ENCODE measurements at places on chromosomes 1 and 21.

DNA sequence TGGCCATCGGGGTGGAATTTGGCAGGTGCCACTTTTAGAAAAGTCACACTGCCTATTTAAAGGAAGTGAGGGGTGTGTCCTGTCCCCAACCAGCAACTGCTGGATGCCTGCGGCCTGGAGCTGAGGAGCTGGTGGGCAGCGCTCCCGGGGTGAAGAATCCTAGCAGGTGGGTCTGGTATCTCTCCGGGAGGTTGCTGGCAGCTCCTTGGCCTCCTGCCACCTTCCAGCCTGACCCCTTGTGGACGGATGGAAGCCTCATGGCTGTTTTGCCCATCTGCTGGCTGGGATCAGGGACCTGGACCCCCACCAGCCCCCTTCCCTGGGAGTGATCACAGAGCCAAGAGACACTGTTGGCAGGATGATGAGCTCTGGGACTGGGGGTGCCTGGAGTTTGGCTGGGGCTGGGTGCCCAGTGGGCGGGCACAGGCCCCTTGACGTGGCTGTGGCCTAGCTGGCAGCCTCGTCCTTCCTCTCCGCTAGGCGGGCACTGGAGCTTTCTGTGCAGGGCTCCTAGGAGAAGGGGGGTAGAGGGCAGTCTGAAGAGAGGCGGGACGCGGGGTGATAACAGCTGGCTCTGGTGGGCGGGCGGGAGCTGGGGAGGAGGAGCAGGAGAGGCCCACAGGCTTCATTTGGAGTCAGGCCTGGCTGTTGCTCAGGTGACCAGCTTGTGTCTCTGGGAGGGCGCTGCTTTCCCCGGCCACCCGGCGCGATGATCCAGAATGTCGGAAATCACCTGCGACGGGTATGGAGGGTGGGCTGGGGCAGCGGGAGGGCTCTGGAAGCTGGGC is at the start of gene ACOT11:
TSS of gene ACOT11 (plus strand) at position 628 of the 788 bp plus-strand sequence. CDS start at position 710, 82 bp downstream.
- no peak for DNase-seq

DNA sequence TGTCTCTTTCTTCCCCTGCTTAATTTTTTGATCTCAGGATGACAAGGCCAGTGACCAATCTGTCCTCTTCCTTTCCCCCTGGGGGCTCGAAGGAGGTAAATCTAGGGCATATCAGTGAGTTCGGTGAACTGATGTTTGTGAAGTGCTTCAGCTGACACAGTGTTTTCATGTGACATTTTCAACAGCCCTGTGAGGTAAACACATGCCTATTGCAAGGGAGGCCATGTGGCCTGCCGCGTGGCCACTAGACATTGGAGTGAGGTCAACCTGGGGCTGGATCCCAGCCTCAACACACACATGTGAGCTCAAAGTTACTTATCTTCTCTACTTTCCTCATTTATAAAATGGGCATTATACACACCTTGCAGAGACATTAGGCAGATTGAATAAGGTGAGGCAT is 126.3 kb downstream of the PLPP3 start:
- DNase-seq, result no peak

DNA sequence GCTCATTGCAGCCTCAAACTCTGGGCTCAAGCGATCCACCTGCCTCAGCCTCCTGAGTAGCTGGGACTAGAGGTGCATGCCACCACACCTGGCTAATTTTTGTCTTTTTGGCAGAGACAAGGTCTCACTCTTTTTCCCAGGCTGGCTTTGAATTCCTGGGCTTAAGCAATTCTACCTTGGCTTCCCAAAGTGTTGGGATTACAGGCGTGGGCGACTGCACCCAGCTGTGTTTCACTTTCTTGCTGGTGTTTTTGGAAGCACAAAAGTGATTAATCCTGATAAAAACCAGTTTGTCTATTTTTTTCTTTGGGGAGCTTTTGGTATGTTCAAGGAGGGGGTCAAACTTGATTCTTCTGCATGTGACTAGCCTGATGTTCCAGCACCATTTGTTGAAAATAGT is 19.3 kb downstream of the RNF11 start:
- no peak for DNase-seq

DNA sequence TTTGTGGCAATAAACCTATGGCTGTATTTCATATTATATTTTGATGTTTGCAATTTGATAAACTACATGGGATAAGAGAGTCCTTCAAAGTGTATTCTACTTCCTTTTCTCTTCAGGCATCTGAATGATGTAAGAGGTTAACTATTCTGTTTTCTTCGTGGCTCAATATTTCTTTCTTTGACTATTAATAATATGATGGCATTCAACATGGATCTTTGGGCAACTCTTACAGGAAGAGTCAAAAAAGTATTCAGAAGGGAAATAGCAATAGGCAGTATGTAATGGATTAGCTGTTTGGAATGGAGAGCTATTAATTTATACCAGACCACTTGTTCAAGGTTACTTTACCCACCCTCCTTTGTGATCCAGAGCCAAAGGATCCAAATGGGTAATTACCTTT is 74.4 kb downstream of the HMCN1 start:
- DNase-seq, result no peak

- DNase-seq, result no peak
Measured at GRCh38 chr1:182394055-182394775, 2.6 kb upstream of the GLUL start.

GRCh38 chr1:3905266-3905952 is 5.3 kb upstream of the C1orf174 start:
- DNase-seq, result no peak

DNA sequence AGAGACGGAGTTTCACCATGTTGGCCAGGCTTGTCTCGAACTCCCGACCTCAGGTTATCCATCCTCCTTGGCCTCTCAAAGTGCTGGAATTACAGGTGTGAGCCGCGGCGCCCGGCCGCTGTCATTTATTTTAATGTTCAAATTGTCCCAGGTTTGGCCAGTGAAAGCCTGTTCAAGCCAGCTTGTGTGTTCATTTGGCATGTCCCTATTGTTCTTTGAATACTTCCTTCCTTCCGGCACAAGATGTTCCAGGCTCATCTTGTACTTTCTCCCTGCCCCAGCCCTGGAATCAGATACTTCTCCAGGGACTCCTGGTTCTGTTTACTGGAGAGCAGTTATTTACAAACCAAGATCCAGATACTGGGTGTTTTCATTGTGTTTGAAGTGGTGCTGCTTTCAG is 37.0 kb downstream of the ZBTB8B start:
- DNase-seq, result no peak

DNA sequence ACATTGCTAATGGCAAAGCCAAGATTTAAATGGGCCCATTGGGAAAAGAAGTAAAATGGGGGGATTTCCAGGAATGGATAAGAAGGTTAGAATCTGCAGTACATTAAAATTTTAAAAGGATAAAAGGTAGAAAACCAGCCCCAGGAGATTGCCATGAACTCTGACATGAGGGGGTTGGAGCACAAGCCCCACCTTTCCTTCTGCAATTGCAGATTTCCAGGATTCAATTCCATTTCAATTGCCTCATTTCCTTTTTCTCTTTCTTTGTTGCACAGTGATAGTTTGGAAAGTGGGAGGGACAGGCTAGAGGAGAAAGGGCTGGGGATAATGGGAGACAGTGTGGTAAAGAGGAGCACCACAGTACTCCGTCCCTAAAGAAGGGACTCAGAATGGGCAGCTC is 238.5 kb upstream of the RAB4A start:
- no peak for DNase-seq

DNA sequence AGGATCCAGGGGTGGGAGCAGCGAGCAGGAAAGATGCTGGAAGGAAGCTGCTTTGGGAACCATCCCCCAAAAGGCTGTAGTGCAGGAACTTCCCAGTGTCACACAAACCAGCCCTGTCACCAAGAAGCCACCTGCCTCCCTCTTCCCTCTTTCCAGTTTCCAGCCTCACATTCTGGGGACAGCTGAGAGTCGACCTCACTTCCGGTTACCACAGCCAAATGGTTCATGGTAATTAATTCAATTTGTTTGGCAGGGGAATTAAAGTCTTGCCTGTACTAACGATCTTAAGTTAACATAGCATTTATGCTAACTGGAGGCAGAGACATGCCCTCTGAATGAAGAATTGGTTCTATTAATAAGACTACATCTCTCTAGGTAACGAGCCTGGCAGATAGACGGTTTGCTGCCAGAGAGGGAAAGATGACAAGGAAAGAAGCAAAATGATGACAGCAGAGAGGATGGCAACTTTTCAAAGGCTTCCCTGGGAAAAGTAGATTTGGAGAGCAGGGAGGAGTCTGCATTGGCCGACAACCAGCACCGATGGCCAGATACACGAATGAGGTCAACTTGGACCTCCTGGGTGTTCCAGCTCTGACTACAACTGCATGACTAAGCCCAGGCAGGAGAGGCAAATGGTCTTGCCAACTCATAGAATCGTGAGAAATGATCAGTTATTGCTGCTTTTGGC is 64.1 kb downstream of the TMCO4 start:
- no peak for DNase-seq

DNA sequence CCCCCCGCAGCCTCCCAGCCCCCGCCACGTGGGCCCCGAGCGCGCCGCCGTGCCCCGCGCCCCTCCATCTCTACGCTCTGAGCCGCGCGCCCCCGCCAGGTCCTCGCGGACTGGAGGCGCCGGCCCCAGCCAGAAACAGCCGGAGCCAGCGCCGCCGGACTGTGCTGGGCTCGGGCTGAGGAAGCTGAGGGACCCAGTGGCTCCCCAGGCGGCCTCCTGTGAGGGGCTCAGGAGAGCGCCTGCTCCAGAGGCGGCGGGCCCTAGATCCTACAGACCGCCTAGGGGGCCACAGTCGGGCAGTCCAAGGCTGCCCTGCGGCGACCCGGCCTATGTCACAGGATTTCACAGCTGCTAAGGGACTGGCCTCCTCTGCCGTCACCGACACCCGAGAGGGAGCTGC is 82.1 kb downstream of the NENF start:
- DNase-seq, result no peak

GRCh38 chr1:167426716-167427115 is 91.6 kb downstream of the CD247 start:
- DNase-seq, result no peak

DNA sequence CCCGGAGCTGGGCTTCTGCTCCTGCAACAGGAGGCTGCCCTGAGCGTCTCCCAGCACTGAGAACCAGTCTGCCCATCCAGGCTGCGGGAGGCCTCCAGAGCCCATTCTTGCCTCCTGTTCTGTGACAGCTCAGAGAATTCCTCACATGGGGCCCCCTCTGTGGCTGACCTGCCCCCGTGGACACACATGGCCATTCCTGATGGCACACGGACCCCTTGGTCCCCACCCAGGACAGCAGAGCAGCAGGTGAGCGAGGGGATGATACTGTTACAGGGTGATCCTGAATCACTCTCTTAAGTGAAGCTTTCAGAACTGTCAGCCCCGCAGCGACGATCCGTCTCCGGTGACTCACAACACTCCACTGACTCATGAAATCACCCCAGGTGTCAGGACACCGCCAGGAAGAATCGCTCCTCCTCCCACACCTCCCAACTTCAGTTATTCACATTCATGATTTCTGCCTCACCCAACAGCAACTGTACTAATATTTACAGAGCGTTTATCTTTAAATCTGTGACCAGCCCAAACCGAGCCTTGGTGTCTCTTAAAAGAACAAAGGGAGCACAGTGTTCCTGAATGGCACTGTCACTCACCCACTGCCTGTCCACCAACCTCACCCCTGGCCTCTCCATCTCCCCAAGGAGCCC is 22.5 kb downstream of the CHD5 start:
- DNase-seq, result no peak

GRCh38 chr1:214458541-214458940 is 92.9 kb downstream of the PTPN14 start:
- no peak for DNase-seq

DNA sequence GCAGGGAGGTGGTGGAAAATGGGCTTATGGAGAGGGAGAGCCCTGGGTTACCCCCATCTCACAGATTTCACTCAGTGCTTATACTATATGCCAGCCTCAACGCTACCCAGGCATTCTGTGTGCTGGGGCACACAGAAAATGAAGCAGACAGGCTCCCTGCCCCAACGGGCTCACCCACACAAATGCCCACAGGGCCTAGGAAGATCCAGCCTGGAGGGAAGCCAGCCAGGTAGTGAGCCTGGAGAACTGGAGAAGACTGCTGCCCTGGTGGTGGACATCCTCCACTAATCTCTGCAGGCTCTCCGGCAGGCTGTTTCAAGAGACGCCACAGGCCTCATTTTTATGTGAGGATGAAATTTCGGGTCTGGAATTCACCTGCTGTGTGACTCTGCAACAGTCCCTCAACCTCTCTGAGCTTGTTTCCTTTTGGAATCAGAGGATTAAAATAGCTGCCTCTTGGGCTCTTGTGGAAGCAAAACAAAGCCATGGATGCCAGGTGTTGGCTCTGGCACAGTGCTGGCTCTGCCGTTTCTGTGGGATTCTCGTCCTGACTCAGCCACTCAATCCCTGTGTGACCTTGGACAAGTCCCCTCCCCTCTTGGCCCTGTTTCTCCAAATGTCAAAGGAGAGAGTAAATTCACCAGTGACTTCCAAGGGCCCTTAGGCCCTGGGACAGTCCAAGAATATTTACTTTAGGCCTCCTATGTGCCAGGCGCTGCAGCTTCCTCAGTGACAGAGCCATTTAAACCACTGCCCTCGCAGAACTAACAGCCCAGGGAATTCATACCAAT is 3.6 kb downstream of the PAQR7 start:
- no peak for DNase-seq

GRCh38 chr1:201661823-201662359 is 123.0 kb downstream of the NAV1 start:
- DNase-seq, result no peak

GRCh38 chr21:45504516-45505415 is 37.5 kb downstream of the SLC19A1 start:
- DNase-seq, result no peak

- DNase-seq, result no peak
Measured at GRCh38 chr1:61341426-61341825, 259.1 kb downstream of the NFIA start.

GRCh38 chr1:152495066-152495675 is 15.4 kb upstream of the LCE5A start:
- no peak for DNase-seq

GRCh38 chr1:21034725-21035628 is 141.7 kb downstream of the EIF4G3 start:
- no peak for DNase-seq

DNA sequence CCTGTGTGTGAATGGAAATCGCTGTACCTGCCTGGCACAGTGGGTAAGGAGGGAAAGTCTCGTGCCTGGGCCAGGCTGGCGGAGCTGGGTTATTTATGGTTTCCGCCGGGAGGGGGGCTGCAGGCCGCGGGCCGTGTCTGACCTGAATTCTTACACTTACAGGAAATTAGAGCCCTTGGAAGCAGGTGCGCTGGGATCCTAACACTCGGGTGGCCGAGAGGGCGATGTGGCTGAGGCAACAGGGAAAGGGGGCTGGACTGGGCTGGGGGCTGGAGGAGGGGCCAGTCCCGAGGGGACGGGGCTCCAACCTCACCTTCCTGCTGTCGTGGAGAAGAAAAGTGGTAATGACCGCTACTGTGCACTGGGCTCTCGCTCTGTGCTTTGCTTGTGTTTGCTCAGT is 109.4 kb upstream of the WNT4 start:
- no peak for DNase-seq

GRCh38 chr1:160309185-160309557 is 24.2 kb upstream of the PEX19 start:
- DNase-seq, result no peak

GRCh38 chr1:19376428-19377372 is 64.6 kb downstream of the SLC66A1 start:
- DNase-seq, result no peak

All from activated T-helper 1 cell treated with Interleukin-2 at 50 U/mL for 16 hours (primary cell).